ENCODE measurements at places on chromosomes 3 and 15.

DNA sequence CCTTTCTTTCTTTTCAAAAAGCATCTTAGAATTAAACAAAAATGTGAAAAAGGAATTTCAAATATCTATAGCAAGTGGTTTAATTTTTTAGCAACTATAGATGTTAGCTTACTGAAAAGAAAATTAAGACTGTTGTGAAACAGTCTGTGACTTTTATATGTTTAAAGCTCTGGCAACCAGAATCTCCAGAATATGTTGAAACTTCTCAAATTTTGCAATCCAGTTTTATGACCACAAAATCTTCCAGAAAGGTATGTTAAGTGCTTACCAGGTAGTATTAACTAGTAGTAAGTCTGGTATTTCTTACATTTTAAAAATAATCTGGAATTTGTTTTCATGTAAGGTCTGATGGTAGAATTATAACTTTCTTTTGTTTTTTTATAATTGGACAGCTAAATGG, 235.0 kb downstream of the SLC9A9 start:
- DNase-seq: peak; percentile 87

DNA sequence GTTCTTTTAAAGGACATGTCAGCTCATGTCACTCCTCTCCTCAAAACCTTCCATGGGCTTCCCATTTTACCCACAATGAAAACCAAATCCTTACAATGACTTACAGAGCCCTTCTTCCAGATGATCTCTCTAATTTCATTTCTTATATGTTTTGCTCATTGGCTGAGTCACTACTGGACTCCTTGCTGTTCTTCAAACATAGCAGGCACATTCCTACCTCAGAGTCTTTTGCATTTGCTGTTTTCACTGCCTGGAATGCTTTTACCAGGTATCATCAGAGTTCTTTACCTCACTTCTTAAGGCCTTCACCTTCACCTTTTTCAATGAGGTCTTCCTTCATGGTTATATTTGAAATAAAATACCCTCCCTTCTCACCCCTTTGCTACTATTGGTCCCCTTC, 57.3 kb downstream of the NECTIN3 start:
- peak; percentile 11 for DNase-seq

- DNase-seq: no peak
Observed at GRCh38 chr15:63071288-63071909, 28.9 kb downstream of the TPM1 start.

DNA sequence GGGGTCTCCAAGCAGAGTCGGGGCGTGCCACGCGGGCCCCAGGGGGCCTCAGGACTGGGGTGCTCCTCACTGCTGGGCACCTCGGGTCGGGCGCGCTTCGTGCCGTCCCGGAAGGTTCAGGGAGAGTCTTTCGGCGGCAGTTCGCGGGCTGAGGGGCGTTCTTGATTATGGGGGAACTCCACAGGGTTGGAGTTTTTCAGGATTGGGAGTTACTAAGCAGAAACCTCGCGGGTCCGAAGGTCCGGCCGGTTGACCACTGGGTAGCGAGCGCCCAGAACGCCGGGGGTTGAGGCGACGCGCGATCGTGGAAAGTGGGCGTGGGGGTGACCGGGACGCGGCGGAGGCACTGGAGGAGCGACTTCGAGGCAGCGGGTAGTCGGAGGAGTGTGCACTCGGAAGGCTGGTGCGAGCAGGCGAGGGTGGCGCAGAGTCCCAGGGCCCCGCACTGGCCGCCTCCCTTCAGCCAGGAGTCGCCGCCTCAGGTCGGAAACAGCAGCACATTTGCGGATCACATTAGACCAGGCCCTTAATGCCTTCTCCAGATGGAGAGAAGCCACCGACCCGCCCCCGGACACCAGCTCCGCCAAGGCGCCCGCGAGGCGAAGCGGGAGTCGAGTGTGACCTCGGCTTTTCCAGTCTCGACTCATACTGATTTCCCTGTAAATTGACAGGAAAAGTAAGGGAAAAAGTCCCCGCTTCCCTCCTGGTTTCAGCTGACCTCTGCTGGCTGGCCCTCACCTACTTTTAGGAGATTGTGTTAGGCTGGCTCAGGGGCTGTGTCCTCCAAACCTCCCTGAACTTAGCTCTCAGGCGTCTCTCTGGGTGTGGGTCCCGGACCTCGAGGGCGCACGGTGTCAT, 685 bp downstream of the ADAMTSL3 start:
- DNase-seq: no peak

GRCh38 chr3:50157827-50158529, 2.9 kb downstream of the SEMA3F start:
- no peak for DNase-seq

- DNase-seq: no peak
Observed at GRCh38 chr15:70414626-70415025, 316.9 kb upstream of the TLE3 start.

DNA sequence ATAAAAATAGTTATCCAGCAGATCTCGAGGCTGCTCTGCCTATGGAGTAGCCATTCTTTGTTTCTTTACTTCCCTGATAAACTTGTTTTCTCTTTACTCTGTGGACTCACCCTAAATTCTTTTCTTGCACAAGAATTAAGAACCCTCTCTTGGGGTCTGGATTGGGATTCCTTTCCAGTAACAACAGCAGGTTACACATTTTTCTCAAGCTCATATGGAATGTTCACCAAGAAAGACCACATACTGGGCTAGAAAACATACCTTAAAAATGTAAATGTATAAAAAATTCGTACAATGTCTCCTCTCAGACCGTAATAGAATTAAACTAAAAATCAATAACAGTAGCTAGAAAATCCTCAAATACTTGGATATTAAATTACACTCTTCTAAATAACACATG, 299.2 kb downstream of the CNTN3 start:
- no peak for DNase-seq

DNA sequence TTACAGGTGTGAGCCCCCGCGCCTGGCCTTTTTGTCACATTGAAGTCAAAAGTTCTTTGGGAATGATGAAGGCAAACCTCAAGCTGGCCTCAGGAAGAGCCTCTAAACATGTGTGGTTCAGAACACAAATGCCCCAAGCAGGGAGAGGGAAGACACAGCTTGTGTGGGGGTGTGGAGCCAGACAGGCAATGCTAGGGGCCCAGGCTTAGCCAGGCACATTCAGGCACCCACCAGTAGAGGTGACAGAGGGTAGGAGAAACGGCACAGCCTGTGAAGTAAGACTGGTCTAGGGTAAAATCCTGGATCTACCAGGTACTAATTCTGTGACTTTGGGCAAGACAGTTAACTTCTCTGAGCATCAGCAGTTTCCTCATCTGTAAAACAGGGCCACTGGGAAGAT, 3.5 kb downstream of the HDC start:
- no peak for DNase-seq

- no peak for DNase-seq
Observed at GRCh38 chr15:70761046-70761445, 2.3 kb downstream of the UACA start.

DNA sequence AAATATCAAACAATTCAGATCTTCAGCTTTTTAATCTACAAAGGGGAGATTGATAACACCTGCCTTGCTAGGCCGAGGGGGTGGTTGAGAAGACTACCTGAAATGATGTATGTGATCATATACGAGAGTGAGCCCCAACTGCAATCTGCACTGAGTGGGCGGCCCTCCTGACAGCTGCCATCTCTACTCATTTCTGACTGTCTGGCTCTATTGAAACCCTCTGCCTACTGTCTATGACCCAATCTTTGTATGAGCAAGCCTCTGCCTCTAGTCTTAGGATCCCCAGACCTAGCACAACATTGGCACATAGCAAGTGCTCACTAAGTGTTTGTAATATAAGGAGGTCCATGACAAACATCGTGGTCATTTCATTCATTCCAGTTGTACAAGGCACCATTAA, 144.4 kb upstream of the NR2F2 start:
- no peak for DNase-seq

DNA sequence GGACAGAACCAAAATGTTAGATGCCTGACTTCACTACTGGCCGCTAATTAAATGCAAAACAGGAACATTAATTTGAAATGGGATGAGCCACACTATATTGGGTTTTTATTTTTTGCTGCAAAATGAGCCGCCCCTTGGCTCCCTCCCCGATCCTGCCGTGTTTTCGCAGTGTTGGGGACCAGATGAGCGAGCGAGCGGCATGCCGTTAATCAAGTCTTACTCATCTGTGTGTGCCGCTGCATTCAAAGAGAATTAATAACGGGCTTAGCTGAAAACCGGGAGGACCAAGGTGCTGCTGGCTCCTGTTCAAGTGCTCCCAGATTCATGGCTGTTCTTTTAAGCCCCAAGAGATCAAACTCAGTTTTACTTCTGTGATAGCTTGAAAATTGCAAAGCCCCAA, 20.0 kb downstream of the TAFA4 start:
- no peak for DNase-seq

GRCh38 chr3:49717211-49717958, 2.1 kb downstream of the AMIGO3 start:
- no peak for DNase-seq

DNA sequence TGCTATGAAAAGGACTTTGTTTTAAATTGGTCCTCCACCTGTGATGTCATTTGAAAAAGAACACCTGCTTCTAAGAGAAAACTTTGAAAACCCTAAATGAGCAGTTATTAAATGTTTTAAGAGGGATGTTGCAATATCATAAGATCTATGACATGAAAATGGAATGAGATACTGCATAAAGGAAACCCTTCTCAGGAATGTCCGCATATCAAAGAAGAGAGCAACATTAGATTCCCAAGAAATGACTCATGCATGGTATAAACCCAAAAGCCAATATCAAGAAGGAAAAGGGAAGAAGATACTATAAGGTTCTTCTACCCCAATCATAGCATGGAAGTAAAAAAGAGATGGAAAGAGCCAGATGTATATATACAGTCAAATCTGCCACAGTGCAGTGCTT, 627.5 kb upstream of the LMCD1 start:
- peak; percentile 11 for DNase-seq

DNA sequence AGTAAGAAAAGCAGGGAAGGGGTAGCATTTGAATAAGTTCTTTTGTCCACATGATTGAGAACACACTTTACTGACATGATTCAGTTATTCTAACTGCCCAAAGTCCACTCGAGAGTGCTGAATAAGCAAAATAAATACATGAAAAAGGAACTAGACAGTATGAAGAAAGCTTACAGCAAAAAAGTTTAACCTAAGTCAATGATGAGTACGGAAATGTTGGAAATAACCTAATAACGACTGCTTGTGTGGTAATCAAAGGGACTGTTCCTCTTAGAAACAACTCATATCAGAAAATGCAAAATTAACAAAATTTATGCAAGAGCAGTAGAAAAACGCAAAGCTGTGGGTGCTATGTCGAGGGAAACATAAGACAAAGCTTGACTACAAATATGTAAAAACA, 36.6 kb downstream of the DMXL2 start:
- no peak for DNase-seq

- no peak for DNase-seq
Observed at GRCh38 chr15:47959617-47960413, 161.0 kb upstream of the SLC24A5 start.

GRCh38 chr3:40309925-40310695, 603 bp downstream of the EIF1B start:
- peak; percentile 32 for DNase-seq

DNA sequence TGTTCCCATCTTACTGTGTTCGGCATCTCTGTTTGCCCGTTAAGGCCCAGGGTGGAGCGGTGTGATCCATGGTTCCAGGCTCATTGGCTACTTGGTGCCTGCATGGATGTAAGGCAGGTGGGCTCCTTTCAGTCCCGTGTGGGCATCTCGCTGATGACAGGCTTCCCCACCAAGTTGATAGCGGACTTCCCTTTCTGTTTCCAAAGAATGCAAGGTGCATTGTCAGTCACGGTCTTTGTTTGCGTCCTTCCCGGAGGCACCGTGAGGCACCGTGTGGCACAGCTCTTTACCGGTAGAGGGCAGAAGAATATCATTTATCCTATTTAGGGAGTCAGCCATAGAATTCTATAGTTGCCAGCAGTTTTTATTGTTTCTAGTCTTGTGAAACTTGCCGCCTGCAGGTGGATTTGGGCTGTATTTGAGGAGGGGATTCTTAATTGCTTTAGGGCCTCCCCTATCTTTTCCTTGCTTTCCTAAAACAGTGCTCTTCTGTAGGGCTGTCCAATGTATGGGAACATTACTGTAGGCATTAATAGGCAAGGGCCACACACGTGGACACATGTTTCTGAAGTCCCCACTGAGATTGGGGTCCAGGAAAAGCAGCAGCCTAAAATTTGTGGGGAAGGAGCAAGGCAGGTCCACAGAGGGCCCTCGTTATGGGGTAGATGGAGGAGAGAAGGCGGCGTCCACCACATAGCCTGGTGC, 244.1 kb downstream of the SLCO3A1 start:
- DNase-seq: peak; percentile 18

GRCh38 chr3:108006077-108006771, 84.6 kb downstream of the CD47 start:
- DNase-seq: peak; percentile 66

- DNase-seq: no peak
Observed at GRCh38 chr3:188832961-188833721, 338.6 kb upstream of the TPRG1 start.

DNA sequence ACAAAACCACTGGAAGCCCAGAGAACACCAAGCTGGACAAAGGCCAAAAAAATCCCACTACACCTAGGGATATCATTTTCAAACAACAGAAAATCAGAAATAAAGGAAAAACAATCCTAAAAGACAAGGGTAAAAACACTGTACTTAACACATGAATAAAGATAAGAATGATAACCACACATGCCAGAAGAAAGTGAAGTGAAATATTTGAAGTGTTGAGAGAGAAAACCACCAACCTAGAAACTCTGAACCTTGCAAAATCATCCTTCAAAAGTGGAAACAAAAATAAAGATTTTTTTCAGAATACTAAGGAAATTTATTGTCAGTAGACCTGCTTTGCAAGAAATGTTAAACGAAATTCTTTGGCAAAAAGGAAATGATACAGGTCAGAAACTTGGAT, 45.1 kb downstream of the KPNA1 start:
- peak; percentile 56 for DNase-seq

DNA sequence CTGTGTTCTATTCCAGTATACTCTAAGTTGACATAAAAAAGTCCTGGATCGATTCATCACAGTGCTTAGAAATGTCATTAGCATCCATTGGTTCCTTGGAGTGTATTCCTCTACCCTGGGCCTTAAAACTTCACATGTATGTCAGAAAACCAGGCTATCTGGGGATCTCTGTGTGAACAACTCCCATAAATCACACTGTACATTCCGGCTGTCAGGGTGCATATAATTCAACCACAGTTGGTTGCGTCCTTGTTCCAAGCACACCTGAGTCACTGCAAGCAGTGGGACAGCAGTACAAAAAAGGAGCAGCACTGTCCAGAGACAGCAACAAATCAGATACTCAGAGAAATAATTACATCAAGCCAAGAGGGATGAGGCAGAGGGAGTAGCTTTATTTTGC, 52.4 kb downstream of the PDZRN3 start:
- DNase-seq: peak; percentile 53

DNA sequence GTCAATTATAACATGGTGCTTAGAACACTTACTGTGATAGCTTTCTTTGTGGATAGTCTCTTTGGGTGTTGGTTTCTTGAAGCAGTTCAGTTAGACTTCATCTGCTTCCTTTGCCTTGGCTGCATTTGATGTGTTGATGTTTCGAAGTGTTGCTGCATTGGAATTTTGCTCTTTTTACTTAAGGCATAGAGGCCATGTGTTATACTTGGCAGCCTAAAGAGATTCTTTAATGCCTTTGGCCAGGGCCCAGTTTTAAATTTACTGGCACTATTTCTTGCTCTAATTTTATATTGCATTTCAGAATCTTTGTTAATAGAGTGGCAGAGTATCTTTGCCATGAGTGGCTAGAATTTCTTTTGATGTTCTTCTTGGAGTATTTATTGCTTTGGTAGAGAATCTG, 21.2 kb downstream of the NR1D2 start:
- no peak for DNase-seq

GRCh38 chr15:67537771-67538170, 4.7 kb upstream of the MAP2K5 start:
- DNase-seq: no peak

GRCh38 chr3:143506190-143506589, 342.1 kb downstream of the SLC9A9 start:
- no peak for DNase-seq

Data from amniotic epithelial cell (primary cell).